NCI-H1436 treated with DMSO at 0.1 percent for 48 hours (cell line): ENCODE measurements at places on chromosomes 3 and 15.

GRCh38 chr3:194280777-194281176 lies 70.4 kb downstream of the CPN2 start:
- DNase-seq, result no peak

DNA sequence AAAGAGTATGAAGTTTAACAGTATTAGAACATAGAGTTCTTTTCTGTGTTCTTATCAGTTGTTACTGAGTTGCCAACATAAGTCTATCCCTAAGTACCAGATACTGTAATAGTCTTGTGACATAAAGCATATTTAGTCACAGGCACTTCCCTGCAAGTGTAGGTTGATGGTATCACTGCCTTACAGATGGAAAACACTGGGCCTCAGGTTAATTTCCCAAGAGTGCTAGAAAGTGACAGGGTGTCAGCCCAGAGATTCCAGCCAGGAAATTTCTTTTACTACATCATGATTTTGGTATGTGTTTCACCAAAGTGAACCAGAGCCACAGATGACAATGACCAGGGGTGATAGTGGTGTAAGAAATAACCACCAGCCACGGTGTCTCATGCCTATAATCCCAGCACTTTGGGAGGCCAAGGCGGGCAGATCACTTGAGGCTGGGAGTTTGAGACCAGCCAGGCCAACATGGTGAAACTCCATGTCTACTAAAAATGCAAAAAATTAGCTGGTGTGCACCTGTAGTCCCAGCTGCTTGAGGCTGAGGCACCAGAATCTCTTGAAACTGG lies 3.2 kb downstream of the EIF1B start:
- no peak for DNase-seq

DNA sequence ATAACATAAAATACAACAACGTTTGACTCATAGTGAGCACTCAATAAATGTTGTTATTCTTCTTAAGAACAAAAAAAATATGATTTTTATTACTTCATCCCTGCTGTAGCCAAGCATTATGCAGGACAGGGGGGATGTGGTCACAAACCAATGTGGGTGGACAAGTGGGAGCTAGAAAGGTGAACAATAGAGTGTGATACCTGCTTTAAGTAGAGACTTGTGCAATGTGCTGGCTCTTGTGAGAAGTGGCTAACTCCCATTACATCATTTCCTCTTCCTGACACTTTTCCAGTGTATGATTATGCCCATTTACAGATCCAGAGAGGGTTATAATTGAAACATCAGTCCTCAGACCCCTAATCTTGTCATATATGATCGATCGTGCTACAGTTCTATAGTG lies 193.6 kb downstream of the UBE2E2 start:
- no peak for DNase-seq

- DNase-seq, result no peak
Measured at GRCh38 chr15:48925714-48926223, 38.0 kb downstream of the SHC4 start.

DNA sequence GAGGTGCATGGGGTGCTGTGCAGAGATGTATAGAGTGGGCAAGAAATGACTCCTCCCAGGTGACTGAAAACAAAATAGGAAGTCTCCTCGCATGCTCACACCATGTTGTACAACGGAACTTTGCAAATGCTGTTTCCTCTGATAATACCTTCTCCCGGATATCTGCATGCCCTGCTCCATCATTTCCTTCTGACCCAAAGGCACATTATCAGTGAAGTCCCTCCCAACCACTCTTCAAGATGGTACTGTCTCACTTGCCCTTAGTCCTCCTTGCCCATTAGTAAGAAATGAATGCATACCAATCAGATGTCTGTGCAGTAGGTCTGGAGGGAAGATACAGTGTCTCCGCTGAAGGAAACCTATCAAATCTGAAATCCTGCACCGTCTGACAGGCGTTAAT lies 12.0 kb downstream of the TMED3 start:
- no peak for DNase-seq

DNA sequence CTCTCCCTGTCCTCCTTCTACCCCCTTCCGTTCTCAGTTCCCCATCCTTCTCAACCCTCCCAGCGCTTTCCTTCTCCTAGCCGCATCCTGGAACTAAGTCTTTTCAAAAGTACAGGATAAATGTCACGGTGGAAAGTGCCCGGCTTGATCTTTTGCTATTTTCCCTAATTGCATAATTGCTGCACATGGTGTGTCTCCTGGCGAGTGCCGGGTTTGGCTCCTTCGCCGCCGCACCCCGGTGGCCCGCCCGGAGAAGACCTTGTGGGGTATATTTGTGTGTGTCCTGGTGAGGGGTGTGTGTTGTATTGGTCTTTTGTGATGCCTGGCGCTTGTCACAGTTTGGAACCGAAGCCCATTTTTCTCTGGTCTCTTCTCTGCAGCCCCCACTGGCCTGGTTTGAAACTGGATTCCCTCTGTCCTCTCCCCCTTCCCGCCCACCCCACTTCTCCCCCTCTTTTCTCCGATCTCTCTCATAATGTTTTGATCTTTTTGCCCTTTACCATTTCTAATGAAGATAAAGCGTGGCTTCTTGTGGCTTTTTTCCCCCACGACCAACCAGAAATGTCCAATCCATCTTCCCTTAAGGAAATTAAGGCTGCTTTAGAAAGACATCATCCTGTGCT lies 692 bp downstream of the UBE2E2 start:
- no peak for DNase-seq

- no peak for DNase-seq
Measured at GRCh38 chr3:39106281-39106811, 1.1 kb downstream of the GORASP1 start.

GRCh38 chr15:64961013-64961412 lies 28.7 kb downstream of the SPG21 start:
- DNase-seq, result no peak

GRCh38 chr3:73056845-73057150 lies 4.7 kb upstream of the EBLN2 start:
- no peak for DNase-seq

- DNase-seq, result no peak
Measured at GRCh38 chr15:95880630-95881029, 449.9 kb upstream of the NR2F2 start.

DNA sequence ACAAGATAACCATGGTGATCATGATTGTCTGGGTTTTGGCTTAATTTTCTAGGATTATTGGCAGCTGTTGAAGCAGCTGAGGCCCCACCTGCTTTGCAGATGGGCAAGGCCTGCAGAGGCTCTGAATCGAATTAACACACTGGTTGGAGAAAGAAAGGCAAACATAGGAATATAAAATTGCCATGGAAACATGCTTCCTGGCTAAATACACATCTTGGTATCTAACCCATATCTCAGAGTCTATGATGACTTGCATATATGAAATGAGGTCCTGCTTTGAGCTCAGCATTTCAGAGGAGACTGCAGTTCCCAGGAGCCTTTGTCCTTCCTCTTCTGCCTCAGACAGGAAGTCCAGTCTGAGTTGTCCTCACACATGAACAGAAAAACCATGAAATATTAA lies 24.3 kb upstream of the SV2B start:
- DNase-seq, result no peak

- DNase-seq, result no peak
Measured at GRCh38 chr3:57530071-57530608, 14.0 kb downstream of the DNAH12 start.

DNA sequence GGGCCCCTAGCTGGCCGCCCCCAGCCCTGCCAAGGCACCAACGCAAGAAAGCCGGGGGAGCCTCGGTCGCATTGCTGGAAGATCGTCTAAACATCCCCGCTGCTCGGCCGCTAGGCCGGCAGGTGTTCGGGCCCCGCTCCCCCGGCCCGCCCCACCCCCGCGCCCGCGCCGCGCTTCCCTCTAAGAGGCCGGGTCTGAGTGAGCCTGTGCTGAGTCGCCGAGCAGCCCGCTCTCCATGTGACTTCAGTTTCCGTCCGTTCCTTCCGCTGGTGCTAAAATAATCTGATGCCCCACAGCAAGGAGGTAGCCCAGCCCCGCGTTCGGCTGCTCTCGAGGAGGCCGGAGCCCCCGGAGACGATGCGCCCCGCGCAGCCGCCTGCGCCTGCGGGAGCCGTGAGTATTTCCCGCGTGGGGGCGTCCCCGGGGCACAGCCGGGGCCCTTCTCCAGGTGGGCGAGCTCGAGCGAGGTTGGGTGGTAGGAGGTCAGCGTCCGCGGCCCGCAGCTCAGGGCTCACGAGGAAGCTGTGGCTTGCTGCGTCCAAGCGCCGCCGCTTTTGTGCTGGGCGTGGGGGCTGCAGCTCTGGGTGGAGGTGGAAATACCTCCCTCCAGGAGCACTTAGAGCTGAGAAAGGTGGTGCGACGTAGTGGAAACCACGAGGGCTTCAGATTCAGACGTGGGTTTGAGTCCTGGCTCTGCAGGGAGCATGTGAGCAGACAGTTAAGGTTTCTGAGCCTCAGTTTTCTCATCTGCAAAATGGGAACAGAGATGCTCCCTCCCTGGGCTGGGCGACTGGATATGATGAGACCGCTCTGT lies at the start of gene NRROS:
NRROS (plus strand) TSS at position 212 of the 814 bp plus-strand sequence. CDS start 14,846 bp downstream, outside the sequence.
- DNase-seq, result peak; percentile 32

DNA sequence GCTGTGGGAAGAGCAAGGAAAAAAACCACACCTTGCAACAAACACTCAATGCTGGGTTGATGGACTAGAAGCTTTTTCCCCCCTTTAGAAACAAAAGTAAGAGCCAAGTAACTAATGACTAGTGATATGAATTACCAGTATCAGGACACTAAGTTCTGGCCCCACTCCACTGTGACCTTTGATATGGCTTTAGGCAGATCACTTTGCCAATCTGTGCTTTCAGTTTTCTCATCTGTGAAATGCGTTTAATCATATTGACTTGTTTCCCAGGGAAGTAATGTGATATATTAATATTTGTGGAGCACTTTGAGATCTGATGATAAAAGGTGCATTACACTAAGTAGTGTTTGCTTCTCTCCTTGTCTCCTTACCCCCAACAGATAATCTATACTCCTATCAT lies 319.3 kb upstream of the SATB1 start:
- DNase-seq, result no peak

- DNase-seq, result no peak
Measured at GRCh38 chr3:133949438-133949837, 53.8 kb upstream of the RAB6B start.

DNA sequence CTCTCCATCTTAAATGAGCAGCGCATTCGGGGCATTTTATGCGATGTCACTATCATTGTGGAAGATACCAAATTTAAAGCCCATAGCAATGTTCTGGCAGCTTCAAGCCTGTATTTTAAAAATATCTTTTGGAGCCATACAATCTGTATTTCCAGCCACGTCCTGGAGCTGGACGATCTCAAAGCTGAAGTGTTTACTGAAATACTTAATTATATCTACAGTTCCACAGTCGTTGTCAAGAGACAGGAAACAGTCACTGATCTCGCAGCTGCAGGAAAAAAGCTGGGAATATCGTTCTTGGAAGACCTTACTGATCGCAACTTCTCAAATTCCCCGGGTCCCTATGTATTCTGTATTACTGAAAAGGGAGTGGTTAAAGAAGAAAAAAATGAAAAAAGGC lies 44.4 kb upstream of the RASA2 start:
- DNase-seq, result no peak

- no peak for DNase-seq
Measured at GRCh38 chr15:63474810-63475316, 29.5 kb upstream of the USP3 start.

GRCh38 chr3:168250415-168250861 lies 154.7 kb upstream of the GOLIM4 start:
- no peak for DNase-seq

GRCh38 chr3:42709621-42710020 lies 7.0 kb upstream of the HHATL start:
- DNase-seq, result no peak

GRCh38 chr15:66822114-66822513 lies 120.1 kb downstream of the SMAD6 start:
- DNase-seq, result no peak

DNA sequence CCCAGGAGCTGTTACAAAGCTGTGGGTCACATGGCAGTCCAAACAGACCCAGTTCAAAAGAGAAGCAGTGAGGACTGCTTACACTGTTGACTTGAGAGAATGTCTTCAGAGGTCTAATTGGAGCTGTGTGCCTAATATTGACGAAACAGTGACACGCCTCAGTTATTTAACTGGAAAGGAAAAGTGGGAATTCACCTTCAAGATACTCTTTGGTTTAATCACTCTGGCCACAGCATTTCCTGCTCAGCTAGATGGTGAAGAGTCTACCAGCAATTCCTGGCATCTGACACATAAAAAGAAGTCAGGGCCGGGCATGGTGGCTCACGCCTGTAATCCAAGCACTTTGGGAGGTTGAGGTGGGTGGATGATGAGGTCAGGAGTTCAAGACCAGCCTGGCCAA lies 326.4 kb downstream of the SV2B start:
- DNase-seq, result no peak

DNA sequence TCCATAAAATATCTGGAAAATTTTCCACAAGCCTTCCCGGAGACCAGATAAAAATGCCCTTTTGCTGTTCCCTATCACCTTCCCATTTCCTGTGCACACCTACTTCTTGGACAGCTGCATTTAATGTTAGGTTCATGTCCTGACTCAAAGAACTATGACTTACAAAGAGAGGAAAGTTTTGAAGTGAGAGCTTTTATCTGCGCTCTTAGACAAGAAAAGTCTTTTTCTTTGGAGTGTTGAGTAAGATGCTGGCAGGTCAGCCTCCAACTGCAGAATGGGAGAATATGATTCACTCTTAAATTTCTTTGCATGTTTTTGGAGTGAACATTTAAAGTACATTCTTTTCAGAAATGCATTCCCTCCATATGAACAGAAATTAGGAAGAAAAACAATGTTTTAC lies 147.3 kb upstream of the DPH6 start:
- DNase-seq, result no peak

GRCh38 chr15:57785959-57786358 lies 79.4 kb downstream of the POLR2M start:
- no peak for DNase-seq

DNA sequence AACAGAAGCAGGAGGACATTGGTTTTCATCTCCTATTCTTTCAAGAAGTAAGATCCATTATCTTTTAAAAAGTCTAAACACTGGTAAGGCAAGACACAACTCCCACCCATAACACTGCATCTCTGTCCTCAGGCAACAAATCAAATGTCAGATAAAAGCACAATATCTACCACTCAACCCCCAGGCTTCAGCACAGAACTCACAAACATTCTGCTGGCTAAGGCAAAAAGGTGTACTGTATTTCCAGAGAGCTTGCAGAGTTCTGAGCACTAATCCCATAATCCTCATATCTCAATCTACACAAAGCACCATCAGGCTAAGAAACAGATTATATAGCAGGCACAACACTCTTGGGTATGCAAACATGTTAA lies 20.9 kb downstream of the RAF1 start:
- DNase-seq, result no peak

GRCh38 chr3:38404286-38404685 lies 49.4 kb upstream of the ACVR2B start:
- DNase-seq, result no peak

GRCh38 chr3:189744235-189744634 lies 113.0 kb downstream of the TP63 start:
- DNase-seq, result no peak

- no peak for DNase-seq
Measured at GRCh38 chr3:39541917-39542329, 74.4 kb downstream of the MOBP start.

GRCh38 chr15:43943511-43943910 lies 116.7 kb downstream of the WDR76 start:
- DNase-seq, result no peak

GRCh38 chr15:101369676-101370075 lies 74.6 kb upstream of the SNRPA1 start:
- DNase-seq, result no peak
